Endothelial cell of umbilical vein (primary cell): ENCODE measurements at places on chromosomes 11 and 22. TPM values are rescaled to one million over a fixed set of nuclear protein-coding genes. Genes with fewer than 3 reads are reported as not detected.
A peak's percentile ranks its signal among the peaks of the same experiment; 100 is the strongest.

GRCh38 chr22:30903876-30904460 lies 64.6 kb downstream of the MORC2 start:
- no peak for DNase-seq

GRCh38 chr11:61973476-61974162 lies 6.2 kb upstream of the FTH1 start:
- no peak for DNase-seq

The OR52A1 gene
- total RNA-seq = not detected in 2 replicates

The HTR3A gene
- not detected in 2 replicates for total RNA-seq

The PHETA2 gene
- total RNA-seq = 23.4 and 25.4 TPM in 2 replicates

GRCh38 chr11:112321501-112322172 lies 61.0 kb upstream of the PLET1 start:
- DNase-seq = no peak

DNA sequence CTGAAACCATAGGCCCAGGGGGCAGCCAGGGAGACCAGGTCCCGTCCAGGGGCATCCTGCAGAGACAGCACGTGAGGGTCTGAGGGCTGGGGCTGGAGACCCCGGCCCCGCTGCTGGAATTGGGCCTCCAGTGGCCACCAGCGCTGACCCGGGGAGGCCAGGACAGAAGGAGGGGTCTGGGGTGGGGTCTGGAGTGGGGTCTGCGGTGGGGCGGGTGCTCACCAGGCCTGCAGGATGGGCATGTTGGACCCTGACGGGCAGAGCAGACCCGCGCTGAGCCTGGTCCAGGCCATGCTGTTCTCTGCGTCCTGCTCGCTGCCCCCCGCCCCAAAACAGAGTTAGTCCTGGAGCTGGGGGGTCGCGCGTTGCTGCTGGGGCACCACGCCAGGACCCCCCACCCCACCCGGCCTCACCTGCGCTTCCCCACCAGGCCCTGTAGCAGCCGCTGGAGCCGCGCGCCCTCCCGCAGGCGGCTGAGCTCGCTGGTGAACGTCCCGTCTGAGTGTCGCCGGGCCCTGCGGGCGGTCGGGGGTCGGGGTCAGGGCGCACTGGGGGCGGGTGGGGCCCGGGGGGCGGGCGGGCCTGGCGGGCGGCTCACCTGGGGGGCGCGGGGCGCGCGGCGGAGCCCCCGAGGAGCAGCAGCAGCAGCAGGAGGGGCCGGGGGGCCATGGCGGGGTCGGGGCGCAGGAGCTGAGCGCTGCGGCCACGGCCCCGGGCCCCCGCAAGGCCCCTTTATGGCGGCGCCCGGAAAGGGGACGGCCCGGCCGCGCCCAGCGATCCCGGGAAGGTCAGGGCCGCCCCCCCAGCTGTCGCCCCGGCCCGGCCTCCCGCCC lies at the start of gene SCT:
Gene SCT, minus strand, starts transcription at position 707 of the 833 bp plus-strand sequence. Its CDS starts 38 bp downstream, at position 669.
- DNase-seq = no peak

The MAJIN gene
- not detected in 2 replicates for total RNA-seq

- peak; percentile 91 for DNase-seq
Measured at GRCh38 chr11:68659158-68659921, 25.0 kb upstream of the GAL start.

DNA sequence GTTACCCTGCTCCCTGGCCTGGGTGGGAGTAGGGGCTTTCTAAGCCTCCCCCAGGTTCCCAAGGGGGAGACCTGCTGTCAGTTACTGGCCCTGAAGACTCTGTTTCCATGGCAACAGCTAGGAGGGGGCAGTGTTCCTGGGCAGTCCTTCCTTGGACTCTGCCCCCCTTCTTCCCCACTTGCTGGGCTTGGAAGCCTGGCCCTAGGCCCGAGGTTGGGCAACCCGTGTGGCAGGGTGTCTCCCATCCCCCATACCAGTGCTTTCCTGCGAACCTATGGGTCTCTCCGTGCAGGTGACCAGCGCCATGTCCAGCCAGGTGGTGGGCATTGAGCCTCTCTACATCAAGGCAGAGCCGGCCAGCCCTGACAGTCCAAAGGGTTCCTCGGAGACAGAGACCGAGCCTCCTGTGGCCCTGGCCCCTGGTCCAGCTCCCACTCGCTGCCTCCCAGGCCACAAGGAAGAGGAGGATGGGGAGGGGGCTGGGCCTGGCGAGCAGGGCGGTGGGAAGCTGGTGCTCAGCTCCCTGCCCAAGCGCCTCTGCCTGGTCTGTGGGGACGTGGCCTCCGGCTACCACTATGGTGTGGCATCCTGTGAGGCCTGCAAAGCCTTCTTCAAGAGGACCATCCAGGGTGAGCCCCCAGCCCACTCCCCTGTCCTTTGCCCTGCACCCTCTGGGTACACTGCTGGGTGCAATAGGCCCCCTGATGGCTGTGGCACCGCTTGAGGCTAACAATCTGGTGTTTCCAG lies 1.7 kb downstream of the ESRRA start:
- no peak for DNase-seq

The LDLRAD3 gene
- total RNA-seq = 19.9 and 25.1 TPM in 2 replicates

GRCh38 chr22:36574728-36575127 lies 45.8 kb upstream of the EIF3D start:
- DNase-seq = no peak

- DNase-seq = no peak
Measured at GRCh38 chr11:81579339-81579738, 1154.3 kb downstream of the FAM181B start.

GRCh38 chr22:42412744-42413333 lies 19.4 kb downstream of the NFAM1 start:
- DNase-seq = no peak

The KRTAP5-9 gene
- total RNA-seq = 0.30 TPM in 1 of 2 replicates, not detected in the other

DNA sequence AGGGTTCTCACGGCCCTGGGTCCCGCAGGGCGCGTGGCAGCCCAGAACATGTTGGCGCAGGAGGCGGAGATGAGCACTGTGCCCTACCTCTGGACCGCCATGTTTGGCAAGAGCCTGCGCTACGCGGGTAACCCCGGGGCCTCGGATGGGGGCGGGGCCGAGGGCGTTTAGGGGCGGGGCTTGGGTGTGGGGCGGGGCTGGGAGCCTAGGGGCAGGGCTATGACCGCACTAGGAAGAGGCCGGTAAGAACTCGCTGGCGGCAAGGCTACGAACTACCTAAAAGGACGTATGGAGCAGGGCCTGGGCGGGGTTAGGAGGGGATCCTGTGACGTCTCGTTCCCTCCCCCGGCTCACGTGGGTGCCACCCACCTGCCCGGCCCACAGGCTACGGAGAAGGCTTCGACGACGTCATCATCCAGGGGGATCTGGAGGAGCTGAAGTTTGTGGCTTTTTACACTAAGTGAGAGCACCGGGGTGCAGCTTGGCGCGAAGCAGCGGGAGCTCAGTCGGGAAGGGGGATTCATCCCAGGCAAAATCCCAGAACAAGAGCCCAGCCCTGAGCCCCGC lies 2.8 kb upstream of the LZTR1 start:
- peak; percentile 75 for DNase-seq

DNA sequence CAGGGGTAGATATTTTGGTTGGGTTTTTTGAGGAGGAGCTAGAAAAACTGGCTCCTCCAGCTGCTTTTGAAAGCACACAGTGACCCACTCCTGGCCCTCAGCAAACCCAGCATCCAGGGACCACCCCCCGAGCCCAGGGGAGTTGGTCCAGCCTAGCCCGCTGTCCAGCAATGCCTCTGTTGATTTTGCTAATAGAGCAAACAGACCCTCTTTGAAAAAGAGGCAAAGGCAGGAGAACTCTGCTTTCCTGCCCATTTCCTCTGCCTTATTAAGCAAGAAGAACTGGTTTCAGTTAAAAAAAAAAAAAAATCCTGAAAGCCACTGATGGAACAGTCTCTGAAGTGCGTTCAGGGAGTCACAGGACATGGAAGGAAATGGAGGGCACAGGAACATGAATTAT lies 25.3 kb downstream of the ABTB2 start:
- no peak for DNase-seq

DNA sequence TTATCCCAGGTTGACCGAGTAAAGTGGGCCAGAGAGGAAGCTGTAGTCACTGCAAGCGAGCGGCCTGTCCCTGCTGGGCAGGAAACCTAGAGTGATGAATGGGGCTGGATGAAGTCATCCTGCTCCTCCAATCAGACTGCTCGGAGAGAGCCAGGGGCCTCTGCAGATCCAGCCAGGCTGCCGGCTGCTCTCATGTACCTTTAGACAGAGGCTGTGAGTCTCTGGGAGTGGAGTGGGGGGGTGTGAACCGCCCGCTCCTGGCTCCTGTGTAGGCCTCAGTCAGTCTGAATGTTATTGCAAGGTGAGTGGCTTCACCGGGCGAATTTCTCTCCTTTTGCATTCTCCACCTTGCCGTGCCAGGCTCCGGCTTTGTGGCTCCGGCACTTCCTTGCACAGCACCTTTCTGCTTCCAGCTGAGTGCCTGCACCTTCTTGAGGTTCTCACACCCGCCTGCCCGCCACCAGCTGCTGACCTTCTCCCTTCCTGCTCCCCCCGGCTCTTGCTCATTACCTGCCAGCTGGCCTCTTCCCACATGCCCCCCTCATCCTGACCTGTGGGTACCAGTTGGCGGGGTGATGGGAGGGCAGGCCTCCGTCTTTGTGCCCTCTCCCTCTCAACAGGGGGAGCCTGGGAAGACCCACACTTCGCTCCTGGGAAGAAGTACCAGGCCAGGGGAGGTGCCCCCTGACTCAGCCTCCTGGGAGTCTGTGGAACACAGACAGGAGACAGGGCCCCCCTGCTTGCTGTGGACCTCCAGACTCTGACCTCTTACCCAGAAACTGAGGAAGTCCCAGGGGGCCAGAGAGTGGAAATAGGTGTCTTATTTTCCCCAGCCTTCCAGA lies 79.9 kb downstream of the GRAMD1B start:
- DNase-seq = peak; percentile 65

GRCh38 chr11:24755260-24755839 lies 258.5 kb downstream of the LUZP2 start:
- DNase-seq = no peak

The TMPRSS13 gene
- 0.46 TPM in 1 of 2 replicates, not detected in the other for total RNA-seq

DNA sequence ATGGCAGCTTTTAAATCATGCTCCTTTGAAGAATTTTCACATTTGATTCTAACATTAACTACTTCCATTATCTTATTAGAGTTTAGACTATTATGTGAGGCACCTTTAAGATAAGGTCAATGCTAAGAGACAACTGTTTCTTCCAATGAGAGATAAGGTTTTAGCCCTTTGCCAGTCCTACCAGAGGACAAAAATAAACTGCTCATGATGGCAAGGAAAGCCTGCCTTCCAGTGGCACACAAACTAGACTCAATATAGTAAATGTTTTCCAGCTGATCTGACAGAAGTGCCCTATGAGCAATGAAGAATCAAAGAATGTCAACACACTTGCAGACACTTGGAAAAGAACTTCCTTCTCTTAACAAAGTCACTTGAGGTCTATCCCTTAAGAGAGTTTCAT lies 1152.4 kb upstream of the CCDC90B start:
- no peak for DNase-seq

GRCh38 chr11:6474806-6475500 lies 1.2 kb upstream of the TRIM3 start:
- no peak for DNase-seq

The OR51S1 gene
- not detected in 2 replicates for total RNA-seq

- no peak for DNase-seq
Measured at GRCh38 chr22:40463017-40463631, 92.7 kb downstream of the SGSM3 start.

The SPECC1L gene
- 63.2 and 79.3 TPM in 2 replicates for total RNA-seq

DNA sequence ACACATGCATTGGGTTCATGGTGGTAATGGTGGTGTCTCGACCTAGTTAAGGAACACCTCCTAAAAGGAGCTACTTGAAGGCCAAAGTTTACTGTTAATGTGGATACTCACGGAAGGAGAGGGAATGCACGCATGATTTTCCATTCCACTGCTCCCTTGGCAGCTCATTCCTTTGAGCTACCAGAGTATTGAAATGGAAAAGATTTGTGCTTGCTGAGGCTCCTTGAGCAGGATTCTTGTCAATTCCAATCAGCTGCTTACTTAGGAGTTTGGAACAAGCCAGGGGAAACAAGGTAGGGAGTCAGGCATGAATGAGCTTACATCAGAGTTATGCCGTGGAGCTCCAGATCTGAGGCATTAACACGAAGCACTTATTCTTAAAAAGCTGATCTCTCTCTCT lies 108.8 kb downstream of the GRIA4 start:
- no peak for DNase-seq

GRCh38 chr22:35258191-35258988 lies 1.1 kb downstream of the HMGXB4 start:
- peak; percentile 45 for DNase-seq

The TMEM151A gene
- total RNA-seq = not detected in 2 replicates
